Left lung (tissue), 14 donors: ENCODE measurements at places on chromosomes 5 and 9.

GRCh38 chr5:111682121-111682520 is 74.9 kb downstream of the NREP start:
- DNase-seq, result no peak

DNA sequence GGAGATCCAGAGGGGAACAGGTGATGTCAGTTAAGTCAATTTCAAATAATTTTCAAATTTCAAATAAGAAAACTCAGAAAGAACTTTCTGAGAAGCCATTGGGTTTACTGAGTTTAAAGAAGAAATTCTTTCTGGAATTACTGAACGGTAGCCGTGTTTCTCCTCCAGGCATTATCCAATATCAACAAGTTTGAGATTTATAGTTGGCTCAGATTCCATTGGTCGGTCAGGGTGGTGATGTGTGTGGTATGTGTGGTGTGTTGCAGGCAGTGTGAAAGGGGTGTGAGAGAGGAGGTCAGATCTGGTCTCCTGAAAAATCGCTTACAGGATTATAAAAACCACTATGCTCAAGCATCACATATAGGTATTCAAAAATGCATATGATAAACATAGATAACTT is 60.1 kb downstream of the PDE4D start:
- DNase-seq, result no peak

GRCh38 chr5:112929336-112930081 is 7.5 kb upstream of the REEP5 start:
- no peak for DNase-seq

DNA sequence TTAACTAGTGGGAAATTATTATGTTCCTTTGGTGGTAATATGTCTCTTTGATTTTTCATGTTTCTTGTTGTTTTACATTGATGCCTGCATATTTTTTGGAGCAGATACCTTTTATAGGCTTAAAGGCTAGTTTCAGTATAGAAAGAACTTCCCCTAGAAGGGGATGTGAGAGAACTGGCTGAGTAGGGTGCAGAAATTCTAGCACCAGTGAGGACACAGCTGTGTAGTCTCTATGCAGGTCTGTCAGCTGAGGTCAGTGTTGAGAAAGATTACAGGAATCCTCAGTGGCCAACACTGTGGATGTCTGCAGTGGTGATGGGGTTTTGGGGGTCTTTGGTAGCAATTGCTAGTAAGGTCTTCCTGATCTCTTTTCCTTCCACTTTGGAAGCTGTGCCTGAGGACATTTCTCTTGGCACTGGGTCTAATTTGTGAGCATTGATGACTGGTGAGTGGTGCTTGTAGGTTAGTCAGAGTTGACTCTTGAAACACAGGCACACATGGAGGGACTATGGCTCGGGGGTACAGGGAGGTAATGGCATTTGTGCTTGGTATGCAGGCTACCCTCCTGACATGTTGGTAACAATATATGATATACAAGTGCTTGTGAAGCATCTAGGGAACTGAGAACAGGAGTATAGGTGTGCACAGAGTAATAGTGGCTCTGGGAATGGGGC is 221.4 kb downstream of the SPATA31D1 start:
- DNase-seq, result no peak

DNA sequence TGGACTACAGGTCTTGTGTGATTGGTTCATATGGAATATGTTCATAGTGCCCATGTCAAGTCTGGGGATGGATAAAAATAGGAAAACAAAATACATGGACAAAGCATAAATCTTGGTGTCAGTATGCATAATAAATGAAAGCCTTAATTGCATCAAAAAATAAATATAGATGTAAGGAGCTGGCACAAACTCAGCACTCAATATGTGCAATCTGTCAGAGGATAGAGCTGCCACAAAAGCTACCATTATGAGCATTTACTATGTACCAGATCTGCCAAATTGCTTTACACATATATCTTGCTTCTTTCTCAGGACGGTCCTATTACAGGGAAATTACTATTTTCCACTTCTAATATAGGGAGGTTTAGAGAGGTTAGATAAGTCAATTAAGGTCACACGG is 18.2 kb upstream of the TMED7 start:
- no peak for DNase-seq
